T-cell (primary cell): ENCODE measurements at places on chromosomes 16 and 17.
A peak's percentile ranks its signal among the peaks of the same experiment; 100 is the strongest.

- DNase-seq = no peak
Observed at GRCh38 chr16:84667600-84668309, 19.4 kb downstream of the KLHL36 start.

GRCh38 chr17:64102627-64103390 lies 27.1 kb downstream of the ERN1 start:
- no peak for DNase-seq

DNA sequence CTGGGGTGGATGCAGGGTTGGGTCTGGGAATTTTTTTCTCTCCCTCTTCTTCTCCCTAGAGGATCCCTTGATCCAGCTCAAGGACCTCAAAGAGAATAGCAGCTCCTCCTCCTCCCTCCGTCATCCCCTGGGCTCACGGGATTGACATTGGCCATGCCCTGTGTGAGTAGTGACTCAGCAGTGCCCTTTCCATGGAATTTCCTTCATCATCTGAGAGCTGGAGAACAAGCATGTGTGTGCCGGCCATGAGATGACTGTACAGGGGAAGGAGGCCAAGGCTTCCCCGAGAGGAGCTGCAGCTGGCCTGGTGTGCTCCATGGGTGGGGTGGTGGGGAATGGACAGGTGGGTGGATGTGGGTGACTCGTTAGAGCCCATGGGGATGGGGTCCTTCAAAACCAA lies 8.9 kb upstream of the WSCD1 start:
- no peak for DNase-seq

GRCh38 chr16:49937886-49938285 lies 82.0 kb upstream of the ZNF423 start:
- no peak for DNase-seq

- DNase-seq = peak; percentile 34
Observed at GRCh38 chr17:76558198-76559095, 18.6 kb downstream of the PRCD start.

DNA sequence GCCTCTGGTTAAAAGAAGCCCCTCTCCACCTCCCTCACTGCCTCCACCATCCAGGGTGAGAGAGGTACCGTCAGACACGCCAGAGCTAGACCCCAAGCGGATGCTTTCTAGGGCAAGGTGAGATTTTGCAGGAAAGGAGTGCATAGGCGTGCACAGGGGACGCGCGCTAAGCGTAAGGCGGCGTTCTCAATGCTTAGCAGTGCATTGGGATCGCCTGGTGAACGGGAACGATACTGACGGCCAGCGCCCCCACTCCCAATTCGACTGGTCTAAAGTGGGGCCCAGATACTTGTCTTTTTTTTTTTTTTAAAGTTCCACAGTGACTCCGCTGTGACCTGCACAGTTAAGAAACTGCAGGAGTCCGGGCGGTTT lies 57.9 kb upstream of the CREBBP start:
- no peak for DNase-seq

DNA sequence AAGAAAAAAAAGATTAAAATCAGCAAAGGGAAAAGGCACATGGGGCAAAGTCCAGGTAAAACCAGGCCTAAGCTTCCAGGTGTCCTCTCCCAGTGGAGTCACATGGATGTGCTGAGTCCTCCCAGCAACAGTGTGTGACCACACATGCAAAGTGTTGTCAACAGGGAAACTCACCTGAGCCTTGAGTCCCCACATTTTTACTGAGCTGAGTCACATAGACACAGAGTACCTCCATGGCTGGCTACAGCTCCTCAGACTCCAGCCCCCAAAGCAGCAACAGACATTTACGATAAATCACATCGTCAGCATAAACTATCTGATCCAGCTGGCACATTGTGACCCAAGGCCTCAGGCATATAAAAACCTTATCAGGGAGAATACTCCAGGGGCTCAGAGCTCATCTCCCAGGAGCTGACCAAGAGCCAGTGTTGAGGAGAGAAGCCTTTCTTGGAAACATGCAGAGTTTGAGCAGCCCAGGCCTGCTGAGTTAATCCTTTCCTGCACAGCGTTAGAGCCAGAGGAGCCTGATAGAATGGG lies 20.5 kb downstream of the ERCC4 start:
- no peak for DNase-seq

DNA sequence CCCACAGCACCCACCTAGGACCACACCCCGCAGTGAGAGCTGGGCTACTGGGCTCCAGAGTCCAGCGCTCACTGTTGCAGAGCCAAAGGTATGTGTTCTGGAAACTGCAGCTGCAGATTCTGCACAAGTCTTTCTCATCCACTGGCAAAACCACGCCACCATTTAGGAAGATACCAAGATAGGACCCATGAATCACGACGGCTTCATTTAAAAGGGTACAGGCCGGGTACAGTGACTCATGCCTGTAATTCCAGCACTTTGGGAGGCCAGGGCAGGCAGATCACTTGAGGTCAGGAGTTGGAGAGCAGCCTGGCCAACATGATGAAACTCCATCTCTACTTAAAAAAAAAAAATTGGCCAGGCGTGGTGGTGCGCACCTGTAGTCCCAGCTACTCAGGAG lies 18.8 kb downstream of the FOXF1 start:
- no peak for DNase-seq

DNA sequence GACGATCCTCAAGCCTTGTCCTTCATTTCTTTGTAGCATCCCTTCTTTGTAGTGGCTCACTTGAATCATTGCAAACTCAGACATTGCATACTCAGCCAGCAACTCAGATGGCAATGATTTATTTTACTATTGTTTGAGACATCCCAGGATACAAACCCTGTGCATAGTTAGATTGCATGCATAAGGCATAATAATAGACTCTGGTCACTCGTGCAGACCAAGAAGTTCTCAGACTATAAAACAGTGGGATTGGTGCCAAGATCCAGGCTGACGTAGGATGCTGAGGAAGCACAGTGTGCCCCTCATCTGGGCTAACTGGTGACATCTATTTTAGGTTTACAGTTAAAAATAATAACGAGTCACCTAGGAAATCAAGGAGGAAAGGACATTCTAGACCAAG lies 142.3 kb downstream of the PMP22 start:
- DNase-seq = no peak

GRCh38 chr17:9880582-9880999 lies 24.5 kb downstream of the RCVRN start:
- DNase-seq = no peak

- no peak for DNase-seq
Observed at GRCh38 chr17:79027274-79027924, 3.4 kb downstream of the C1QTNF1 start.

DNA sequence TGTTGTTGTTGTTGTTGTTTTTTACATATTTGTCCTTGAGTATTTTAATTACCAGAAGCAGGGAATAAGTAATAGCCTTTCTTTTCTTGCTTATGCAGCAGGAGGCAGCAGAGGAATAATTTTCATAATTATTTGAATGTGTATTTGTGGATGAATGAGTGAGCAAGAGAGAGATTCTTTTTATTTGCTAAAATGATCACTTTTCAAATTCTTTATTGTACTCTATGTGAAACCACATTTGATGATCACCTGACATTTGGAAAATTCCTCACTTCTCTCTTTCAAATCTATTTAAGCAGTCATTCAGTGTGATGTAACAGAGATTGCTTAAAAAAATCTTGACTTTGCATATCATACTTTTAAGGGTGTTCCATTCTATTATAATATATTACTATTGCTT lies 223.6 kb downstream of the BCAS3 start:
- no peak for DNase-seq

GRCh38 chr16:30030841-30031413 lies at the start of gene TLCD3B:
Gene TLCD3B, minus strand, starts transcription at chr16:30031271. Its CDS starts 744 bp downstream, at chr16:30030527.
- DNase-seq = no peak

DNA sequence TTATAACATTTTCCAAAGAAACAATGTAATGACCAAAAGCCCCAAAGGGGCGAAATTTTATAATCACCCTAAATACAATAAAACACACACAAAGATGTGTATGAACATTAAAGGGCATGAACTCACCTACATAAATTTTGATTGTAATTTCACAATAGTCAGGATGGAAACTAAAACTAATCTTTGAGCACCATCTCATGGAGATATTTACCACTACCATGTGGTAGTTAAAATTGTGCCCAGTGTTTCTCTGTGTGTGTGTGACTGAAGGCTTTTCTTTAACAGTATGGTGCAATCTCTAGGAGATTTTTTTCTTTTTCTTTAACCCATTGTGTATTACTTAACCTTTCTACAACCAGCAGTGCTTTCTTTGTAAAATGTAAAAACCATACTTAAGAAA lies 19.7 kb upstream of the MEIOC start:
- no peak for DNase-seq

DNA sequence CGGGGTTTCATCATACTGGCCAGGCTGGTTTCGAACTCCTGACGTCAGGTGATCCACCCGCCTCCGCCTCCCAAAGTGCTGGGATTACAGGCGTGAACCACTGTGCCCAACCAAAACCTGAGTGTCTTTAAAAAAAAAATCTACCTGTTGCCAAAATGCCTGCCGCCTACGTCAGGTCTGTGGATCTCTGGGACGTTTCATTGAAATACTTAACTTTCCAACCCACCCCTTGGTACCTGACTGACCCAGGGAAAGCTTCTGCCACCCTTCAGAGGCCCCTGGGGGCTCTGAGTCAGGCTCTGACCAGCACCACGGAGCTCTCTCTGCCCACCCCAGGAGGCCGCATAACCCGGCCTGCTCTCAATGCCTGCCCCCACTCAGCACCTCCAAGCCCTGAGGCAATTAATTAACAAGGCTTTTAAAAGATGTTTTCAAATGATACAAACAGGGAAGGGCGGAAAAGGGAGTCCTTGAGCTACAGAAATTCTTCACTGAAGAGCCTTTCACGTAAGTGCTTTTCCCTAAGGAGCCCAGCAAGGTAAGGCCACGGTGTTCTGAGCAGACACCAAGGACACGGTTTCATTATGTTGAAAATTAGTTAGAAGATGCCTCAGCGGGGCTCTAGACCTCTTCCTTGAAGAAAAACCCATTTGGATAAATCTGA lies 29.3 kb upstream of the GSG1L start:
- no peak for DNase-seq

GRCh38 chr16:69315486-69316311 lies 4.5 kb downstream of the VPS4A start:
- DNase-seq = no peak

- DNase-seq = no peak
Observed at GRCh38 chr17:64148017-64148631, 18.2 kb upstream of the ERN1 start.

DNA sequence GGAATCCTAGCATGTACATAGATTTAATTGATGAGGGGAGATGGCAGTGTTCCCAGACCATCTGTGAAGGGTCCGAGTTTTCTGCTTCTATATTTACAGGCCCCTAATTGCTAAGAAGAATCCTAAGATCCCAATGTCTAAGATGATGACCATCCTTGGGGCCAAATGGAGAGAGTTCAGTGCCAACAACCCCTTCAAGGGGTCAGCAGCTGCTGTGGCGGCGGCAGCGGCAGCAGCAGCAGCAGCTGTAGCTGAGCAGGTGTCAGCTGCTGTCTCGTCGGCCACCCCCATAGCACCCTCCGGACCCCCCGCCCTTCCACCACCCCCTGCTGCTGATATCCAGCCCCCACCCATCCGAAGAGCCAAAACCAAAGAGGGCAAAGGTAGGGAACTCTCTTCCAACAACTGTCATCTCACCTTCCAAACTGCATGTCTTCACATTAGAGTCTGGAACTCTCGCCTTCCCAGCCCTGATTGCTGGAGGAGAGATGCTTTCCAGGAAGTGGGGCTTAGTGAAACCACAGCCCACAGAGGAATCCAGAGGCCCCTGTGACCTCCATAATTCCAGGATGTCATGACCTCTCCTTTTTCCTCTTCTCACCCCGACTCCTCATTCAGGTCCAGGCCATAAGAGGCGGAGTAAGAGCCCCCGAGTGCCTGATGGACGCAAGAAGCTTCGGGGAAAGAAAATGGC lies 4.7 kb downstream of the CHD3 start:
- DNase-seq = no peak

DNA sequence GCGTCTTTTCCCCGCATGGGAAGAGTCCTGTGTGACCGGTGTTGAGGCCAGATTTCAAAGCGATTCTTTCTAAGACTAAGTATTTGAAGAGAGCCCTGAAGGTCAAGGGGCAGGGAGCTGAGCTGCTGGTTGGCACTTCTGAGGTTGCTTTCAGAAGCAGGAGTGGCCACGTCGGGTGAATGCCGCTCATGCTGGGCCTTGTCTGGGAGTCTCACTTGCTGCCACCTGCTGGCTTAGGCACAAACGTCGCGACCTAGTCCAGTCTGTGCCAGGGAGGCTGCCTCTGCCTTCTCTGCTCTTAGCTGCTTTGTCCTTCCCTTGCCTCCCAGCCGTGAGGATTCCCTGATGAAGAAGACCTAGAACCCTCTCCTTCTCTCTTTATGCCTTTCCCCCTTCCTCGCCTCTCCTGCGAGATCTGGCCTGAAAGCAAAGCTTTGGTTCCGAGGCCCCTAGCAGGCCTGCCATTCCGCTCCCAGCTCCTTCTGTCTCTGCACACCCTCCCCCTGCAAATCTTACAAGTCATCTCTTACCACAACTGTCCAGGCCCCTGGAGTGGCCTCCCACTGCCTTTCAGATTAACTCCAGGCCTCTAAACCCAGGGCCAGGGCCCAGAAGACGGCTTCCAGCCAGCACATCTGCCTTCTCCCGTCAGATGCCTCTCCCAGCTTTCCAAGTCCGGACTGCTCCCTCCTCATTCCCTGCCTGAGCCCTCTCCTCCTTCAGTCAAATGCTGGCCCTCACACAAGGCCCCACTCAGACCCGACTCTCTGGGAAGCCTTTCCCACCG lies 11.4 kb downstream of the CTNS start:
- peak; percentile 19 for DNase-seq

DNA sequence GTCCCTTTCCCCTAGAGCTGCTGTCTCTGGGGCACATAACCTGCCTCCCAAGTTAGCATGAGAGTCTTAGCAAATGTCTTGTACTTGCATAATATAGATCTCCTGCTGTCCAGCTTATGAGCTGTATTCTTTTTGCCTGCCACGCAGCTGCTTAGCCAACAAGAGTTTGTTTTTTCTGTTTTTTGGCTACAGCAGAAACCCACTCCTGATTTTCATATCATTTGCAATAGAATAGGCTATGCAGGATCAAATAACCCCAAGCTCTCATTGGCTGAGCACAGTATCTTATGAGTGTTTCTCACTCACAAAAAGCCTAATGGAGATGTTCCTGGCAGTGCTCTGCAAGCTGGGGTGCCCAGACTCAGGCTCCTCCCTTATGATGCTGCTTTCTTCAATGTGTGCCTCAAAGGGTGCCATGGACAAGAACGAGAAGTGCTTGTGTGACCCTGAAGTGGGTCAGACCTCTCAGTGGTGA lies 23.1 kb downstream of the B9D1 start:
- DNase-seq = no peak

DNA sequence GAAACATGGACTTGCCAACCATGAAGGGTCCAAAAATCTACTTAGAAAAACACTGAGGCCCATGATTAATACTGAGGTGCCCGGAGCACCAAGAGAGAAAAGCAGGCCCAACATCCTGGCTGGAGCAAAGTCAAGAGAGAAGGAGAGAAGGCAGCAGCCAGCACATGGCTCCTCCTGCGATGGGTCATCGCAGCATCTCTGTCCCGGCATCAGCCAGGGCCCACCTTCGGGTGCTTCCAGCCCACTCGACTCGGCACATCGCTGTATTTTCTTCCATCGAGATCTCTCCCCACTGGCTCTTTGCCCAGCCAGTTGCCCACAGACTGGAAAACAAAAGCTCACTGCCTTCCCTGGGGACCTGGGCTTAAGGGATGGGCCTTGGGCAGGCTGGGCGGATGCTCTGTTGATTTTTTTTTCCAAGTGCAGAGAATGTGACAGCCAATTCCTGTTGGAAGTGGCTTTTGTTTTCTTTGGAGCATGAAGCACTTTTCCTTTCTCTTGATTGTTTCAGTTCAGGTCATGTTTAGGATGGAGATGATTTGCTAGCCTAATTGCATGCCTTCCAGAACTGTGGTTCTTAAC lies 58.1 kb downstream of the CYB5B start:
- no peak for DNase-seq
